ENCODE measurements at places on chromosomes 12 and 14. TPM values are rescaled to one million over a fixed set of nuclear protein-coding genes. Genes with fewer than 3 reads are reported as not detected.

- DNase-seq: no peak
Observed at GRCh38 chr14:89214221-89214965, 202.6 kb downstream of the FOXN3 start.

DNA sequence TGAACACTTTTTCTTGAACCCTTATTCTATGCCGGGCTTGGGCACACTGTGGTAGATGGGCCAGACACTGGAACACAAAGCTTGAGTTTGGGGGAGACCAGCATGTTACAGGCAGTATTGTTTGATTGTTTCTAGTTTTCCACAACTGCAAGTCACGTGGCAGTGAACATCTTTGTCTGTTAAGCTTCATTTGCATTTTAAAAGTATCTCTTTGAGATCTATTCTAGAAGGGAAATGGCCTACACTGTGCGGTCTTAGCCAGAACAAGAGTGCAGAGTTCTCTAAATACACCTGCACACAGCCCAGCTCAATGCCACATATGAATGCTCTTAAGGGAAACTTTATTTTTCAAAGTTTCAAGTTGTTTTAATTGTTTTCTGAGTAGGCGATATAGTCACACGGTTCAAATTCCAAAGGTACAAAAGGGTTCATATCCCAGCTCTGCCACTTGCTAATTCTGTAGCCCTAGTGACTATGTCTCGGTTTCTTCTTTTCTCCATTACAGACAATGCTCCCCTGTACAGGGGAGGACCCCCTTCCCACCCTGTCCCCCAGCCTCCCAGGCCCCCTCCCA is 24.9 kb downstream of the RIN3 start:
- no peak for DNase-seq

DNA sequence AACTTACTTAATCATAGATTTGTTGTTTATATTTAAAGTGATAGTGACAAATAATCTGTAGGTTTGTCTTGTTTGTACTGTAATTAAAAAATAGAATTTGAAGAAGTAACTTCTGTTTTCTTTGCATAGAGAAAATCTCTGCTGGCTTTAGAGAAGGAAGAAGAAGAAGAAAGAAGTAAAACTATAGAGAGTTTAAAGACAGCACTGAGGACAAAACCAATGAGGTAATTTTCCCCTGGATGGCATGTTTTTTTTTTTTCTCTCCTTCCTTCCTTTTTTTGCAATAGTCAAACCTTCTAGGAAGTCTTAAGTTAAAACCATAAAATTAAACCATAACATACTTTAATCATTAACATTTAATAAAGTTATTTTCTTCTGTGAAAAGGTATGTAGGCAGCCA is 131.9 kb downstream of the DAAM1 start:
- DNase-seq: no peak

DNA sequence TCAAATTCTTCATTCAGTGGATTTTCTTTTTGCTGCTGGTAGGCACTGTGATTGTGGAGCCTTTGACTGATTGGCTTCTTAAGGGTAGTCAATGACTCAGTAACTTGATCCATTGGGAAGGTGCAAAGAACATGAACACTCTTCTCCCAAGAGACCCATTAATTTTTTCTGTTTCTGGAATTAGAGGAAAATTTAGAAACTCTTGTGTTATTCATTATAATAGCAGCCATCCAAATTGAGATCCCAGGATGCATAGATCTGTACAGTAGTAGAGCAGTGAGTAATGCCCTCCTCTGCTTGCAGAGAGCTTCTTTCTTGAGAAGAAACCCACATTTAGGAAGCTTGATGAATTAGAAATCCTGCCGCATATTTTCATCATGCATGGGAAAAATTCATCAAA is 63.9 kb downstream of the MYRFL start:
- no peak for DNase-seq

- DNase-seq: no peak
Observed at GRCh38 chr14:99774556-99775307, 18.5 kb upstream of the EML1 start.

GRCh38 chr14:100671906-100672305 is 54.8 kb upstream of the DLK1 start:
- DNase-seq: no peak

DNA sequence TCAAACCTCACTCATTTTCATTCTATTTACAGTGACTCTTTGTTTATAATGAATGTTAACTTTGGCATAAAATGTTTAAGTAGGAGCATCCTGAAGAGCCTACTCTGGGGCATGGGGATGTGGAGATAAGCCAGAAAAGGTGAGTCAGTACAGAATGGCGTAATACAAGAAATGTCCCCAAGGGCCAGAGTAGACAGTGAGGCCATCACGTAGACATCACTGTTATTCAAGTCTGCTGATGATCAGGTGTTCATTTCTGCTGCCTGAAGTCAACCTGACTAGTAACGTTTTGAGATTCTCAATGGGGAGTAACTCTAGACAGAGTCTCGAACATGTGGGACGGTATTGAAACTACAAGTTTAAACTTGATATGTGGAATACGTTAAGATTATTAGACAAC is 47.6 kb upstream of the PKP2 start:
- DNase-seq: no peak

DNA sequence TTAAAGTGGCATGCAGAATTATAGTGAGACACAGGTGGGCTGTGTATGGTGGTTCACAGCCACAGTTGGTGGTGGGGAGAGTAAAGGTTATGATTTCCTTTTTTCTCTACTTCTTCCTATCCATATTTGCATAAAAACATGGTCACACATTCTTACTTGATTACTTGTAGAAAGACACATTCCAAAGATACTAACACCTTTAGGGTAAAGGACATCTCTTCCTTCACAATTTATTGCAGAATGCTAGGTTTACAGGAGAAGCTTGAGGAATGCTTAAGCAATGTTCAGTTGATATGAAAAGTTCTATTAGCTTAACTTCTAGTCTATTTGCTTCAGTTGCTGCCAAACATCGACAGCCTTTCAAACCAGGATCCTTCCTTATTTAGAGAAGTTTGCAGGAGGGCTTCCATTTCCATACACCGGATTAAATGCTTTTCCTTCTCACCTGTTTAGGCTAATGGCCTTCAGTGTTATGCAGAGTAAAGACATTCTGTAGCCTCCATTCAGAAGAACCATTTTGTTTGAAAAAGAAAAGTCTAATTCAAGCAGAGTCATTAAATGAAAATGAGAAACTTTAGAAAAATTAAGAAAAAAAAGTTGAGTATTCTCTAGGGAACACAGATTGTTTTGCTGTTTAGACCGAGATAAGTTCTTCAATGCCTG is 2.6 kb upstream of the PHC1 start:
- DNase-seq: no peak

GRCh38 chr14:56195704-56196103 is 77.5 kb downstream of the PELI2 start:
- DNase-seq: no peak

GRCh38 chr14:70962935-70963334 is 55.7 kb downstream of the PCNX1 start:
- DNase-seq: no peak

GRCh38 chr14:24612196-24612595 is 2.7 kb upstream of the GZMH start:
- no peak for DNase-seq

DNA sequence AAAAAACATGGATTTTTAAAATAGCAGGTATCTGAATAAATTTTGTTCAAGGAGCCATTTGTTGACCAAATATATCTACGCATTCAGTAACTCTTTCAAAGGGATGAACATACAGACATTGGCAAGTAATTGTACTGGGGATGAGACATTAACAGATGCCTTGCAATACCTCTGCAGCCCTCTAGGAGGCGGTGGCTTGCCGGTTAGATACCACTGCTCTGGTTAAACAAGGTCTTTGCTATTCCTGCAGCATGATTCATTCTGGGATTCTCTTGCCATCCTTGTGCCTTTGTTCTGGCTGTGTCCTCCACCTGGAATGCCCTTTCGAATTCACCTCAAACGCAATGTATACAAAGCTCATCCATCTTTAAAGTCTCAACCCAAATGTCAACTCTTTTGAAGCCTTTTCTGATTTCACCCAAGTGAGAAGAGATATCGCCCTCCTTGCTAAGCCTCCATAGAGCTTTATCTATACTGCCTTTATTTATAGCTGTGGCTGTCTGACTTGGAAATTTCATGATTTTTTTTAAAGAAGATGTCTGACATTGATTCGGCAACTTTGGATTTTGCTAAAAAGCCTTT is 131.0 kb upstream of the SRRM4 start:
- DNase-seq: no peak

GRCh38 chr14:36879558-36879957 is 217.9 kb downstream of the PAX9 start:
- DNase-seq: no peak

GRCh38 chr14:100580316-100581227 is 6.6 kb downstream of the BEGAIN start:
- no peak for DNase-seq

- no peak for DNase-seq
Observed at GRCh38 chr12:126389961-126390360, 1324.7 kb downstream of the AACS start.

DNA sequence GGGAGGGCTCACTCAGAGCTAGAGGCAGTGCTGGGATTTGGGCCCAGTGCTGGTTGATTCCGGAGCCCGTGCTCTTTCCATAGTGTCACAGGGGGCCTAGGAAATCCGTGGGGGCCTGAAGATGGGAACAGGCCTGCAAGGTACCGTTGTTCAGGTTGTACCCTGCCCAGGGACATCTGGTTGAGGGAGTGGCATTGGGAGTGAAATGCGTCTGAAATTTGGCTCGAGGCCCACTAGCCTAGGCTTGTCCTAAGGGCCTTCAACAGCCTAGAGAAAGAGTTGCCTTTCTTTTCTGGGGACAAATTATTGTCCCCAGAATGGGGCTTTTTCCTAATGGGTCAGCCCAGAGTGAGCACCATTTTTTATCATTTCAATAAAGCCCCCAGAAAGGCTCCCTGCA is 26.4 kb upstream of the FAM222A start:
- DNase-seq: no peak

The SIX1 gene
- 8.3 TPM for polyA plus RNA-seq

The SYCP3 gene
- 0.37 TPM for polyA plus RNA-seq

The SYNDIG1L gene
- polyA plus RNA-seq: 0.36 TPM

The TSPAN11 gene
- 7.5 TPM for polyA plus RNA-seq

Measured in right renal pelvis (tissue), 4 donors.